ENCODE measurements at places on chromosomes 1 and 21.

DNA sequence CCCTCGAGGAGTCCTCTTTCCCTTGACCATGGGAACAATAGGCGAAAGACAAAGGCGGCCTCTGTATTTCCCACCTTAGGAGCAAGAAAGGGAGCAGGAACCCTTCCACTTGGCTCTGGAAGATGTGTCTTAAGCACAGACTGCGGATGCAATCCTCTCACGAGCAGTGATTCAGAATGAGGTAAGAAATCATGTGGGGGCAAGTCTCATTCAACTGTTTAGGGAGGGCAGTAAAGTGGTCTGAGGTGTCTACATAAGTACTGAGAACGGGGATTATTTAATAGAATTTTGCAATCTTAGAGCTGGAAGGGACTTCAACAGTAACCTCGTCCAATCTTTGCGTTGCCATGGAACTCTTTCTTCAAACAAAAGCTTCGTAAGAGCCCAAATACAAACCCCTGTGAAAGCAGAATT, 1.6 kb upstream of the DYRK3 start:
- DNase-seq, result no peak

- no peak for DNase-seq
These were observed 20.7 kb upstream of the PRSS38 start for GRCh38 chr1:227794817-227795192.

- no peak for DNase-seq
These were observed 21.5 kb upstream of the COL11A1 start for GRCh38 chr1:103129796-103130195.

GRCh38 chr1:160053548-160054365, 16.2 kb downstream of the KCNJ10 start:
- DNase-seq, result no peak

DNA sequence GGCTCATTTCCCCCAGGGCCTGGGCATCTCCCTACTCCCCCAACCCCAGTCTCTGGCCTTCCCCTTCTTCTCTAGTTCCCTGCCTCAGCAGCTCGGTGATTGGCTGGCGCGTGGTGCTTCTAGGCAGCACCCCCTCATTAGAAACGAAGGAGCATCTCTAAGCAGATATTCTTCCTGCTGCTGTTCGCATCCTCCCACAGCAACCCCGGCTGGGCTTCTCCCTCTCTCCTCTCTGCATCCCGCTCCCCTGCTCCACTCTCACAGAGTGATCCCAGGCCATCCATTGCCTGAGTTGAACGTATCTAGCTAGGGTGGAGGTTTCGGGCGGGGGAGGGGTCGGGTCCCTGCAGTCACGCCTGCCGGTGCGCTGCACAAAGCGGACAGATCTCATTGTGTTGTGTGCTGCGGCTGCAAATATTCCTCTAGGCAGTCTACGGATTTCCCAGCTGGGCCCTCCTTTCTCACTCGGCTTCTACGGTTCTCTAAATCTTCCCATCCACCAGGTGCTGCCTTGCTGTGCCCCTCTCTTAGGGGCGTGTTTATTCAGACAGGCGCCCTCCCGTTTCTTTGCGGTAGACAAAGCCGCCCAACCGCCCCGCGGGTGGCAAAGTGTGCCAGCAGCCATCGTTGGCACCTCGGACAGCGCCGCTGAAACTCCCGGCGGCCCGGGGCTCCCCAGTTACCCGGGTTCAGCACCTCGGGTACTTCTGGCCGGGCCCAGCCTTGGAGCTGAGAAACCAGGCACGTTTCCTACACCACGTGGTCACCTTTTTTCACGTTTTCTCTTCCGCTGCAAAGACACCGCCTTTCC, 2.2 kb downstream of the CACNA1E start:
- no peak for DNase-seq

DNA sequence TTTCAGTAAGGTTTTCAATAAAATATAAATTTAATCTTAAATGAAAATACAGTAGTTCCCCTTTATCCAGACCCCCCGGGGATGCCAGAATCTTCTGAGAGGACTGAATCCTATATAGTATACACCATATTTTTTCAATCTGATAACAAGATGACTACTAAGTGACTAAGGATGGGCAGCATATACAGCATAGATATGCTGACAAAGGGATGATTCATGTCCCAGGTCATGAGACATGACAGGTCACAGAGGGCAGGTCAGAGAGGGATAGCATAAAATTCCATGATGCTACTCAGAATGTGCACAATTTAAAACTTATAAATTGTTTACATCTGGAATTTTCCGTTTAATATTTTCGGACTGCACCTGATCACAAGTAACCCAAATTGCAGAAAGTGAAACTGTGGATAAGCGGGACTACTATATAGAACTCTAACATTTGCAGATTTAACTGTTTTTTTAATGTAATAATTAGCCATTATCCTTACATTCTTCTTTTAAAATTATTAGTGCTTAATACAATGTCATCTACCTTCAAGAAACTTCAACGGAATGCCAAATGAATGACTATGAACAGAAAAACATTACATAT, 48.8 kb downstream of the LRRC40 start:
- DNase-seq, result no peak

GRCh38 chr21:44401386-44402160, 48.2 kb downstream of the TRPM2 start:
- no peak for DNase-seq

DNA sequence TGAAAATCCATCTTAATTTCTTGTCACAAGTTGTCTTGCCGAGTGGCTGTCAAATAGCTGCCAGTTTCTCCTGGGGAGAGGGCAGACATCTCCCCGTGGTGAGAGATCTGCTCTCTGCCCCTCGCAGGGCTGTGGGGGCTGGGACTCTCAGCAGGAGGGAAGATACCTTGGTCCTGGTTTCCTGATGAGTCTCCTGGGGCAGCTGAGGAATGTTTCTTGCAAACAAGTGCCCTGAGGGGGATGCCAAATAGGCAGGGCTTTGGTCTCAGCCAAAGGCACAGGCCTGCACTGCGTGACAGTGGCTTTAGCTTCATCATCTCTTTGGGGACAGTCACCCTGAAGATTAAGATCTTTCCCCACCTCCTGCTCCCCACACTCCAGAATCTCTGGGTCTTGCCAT, 40.9 kb downstream of the SYT6 start:
- DNase-seq, result no peak

Data from right renal cortex interstitium (tissue), 3 donors.